ENCODE measurements at places on chromosomes 7 and 10.
A peak's percentile ranks its signal among the peaks of the same experiment; 100 is the strongest.

- no peak for DNase-seq
Observed at GRCh38 chr7:91251877-91252276, 12.4 kb upstream of the FZD1 start.

DNA sequence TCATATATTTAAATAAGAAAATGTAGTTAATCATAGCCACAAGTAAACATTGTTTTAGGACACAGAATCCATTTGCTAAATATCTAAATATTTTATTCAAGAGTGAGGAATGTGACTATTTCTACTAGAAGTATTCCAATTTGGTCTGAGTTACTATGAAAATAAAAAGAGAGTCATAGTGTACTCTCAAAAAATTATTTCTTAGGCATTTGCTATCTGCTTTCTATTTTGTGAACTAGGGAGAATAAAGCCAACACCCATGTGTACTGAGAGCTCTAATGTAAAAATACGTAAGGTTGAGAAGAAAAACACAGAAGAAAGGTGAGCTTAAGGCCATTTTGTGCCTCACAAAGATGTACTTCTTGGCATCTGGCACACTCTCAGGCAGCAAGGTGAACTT is 38.3 kb downstream of the PRTFDC1 start:
- DNase-seq, result no peak

GRCh38 chr7:123727071-123727837 is 21.5 kb downstream of the WASL start:
- DNase-seq, result peak; percentile 86

DNA sequence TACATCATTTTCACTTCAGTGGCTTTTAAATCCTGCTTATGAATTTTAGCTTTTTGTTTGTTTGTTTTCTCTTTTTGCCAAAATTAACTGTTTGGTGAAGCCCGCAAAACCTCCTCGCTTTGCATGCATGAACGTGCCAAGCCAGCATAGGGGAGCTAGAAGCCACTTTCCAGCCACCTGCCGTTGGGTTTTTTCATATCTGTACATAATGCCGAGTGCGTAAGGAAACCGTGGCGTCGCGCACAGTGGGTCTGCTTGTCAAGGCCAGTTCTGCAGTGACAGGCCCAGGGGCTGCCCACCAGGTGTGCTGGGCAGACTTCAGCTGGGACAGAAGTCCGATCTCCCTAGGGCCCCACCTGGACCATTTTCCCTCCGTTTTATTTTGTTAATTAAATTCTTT is 41.1 kb downstream of the WIPI2 start:
- DNase-seq, result no peak

- no peak for DNase-seq
Observed at GRCh38 chr7:12643644-12644043, 43.8 kb upstream of the ARL4A start.
